ENCODE measurements at places on chromosomes 5 and 9. TPM values are rescaled to one million over a fixed set of nuclear protein-coding genes. Genes with fewer than 3 reads are reported as not detected.

Gene GRIN1
- not detected for total RNA-seq

GRCh38 chr9:95770653-95771131, 104.8 kb upstream of the ERCC6L2 start:
- H3K36me3 ChIP-seq, result no peaks in the 10 kb centered on the region
- H3K27me3 ChIP-seq, result peaks cover 2% of the 10 kb centered on the region
- H3K4me3 ChIP-seq, result no peak overlapping the region

DNA sequence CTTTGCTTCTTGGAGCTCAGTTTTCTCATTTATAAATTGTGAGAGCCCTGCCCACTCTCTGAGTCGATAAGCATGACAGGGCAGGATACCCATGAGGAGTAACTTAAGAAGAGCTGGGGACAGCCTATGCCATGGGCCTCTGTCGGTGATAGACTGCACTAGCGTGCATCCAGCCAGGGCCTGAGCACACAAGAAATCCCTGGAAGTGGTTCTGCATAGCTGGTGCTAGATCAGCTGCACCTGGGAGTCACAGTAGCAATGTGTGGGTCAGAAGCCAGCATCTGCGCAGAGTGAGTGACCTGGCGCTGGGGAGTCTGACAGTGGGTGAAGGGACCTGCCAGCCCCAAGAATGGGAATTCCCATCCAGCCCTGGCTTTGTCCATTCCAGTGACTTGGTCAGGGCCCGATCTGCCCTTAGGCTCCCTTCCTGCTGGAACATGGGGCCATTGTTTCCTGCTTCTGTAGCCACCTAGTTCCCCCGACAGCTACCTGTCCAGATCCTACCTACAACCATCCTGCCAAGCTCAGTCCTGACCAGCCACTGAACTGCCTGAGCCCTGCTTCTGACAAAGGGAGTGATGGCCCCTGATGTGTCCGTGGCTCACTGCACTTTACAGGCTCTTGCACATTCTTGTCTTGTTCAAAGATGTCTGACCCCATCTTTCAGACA, 35.9 kb upstream of the NANS start:
- peaks cover 39% of the 10 kb centered on the region for H3K36me3 ChIP-seq
- no peaks in the 10 kb centered on the region for H3K4me1 ChIP-seq
- no peaks in the 10 kb centered on the region for H3K27me3 ChIP-seq

- H3K36me3 ChIP-seq, result no peaks in the 10 kb centered on the region
- no peaks in the 10 kb centered on the region for H3K27me3 ChIP-seq
- no peaks in the 10 kb centered on the region for H3K4me1 ChIP-seq
- DNase-seq, result no peak
Observed at GRCh38 chr9:16309469-16310271, 560.8 kb downstream of the BNC2 start.

- no peaks in the 10 kb centered on the region for H3K36me3 ChIP-seq
- no peak overlapping the region for H3K27ac ChIP-seq
- no peaks in the 10 kb centered on the region for H3K4me1 ChIP-seq
- DNase-seq, result no peak
- no peak overlapping the region for H3K4me3 ChIP-seq
- H3K27me3 ChIP-seq, result no peaks in the 10 kb centered on the region
Observed at GRCh38 chr5:122896598-122897282, 51.3 kb downstream of the SNX24 start.

Data from CD4-positive, CD25-positive, alpha-beta regulatory T cell (primary cell).